Subcutaneous preadipocyte (primary cell): ENCODE measurements at places on chromosomes 11 and 22. TPM values are rescaled to one million over a fixed set of nuclear protein-coding genes. Genes with fewer than 3 reads are reported as not detected.

Gene MEI1
- total RNA-seq = 0.37 and 3.1 TPM in 2 replicates

Gene FAM227A
- total RNA-seq = 1.4 and 2.2 TPM in 2 replicates

Gene CALCA
- not detected in 2 replicates for total RNA-seq

Gene OR2AT4
- not detected in 2 replicates for total RNA-seq

Gene HTR3B
- total RNA-seq = under 0.01 TPM in 1 of 2 replicates, not detected in the other

Gene SMTNL1
- not detected in 2 replicates for total RNA-seq

Gene ARHGAP1
- 43.2 and 47.4 TPM in 2 replicates for total RNA-seq

Gene INTS4
- total RNA-seq = 31.6 and 36.6 TPM in 2 replicates

Gene LMF2
- total RNA-seq = 32.3 and 36.9 TPM in 2 replicates

Gene RAG2
- total RNA-seq = not detected in 2 replicates
